Kidney (tissue), 22 donors: ENCODE measurements at places on chromosomes 2 and 18.

DNA sequence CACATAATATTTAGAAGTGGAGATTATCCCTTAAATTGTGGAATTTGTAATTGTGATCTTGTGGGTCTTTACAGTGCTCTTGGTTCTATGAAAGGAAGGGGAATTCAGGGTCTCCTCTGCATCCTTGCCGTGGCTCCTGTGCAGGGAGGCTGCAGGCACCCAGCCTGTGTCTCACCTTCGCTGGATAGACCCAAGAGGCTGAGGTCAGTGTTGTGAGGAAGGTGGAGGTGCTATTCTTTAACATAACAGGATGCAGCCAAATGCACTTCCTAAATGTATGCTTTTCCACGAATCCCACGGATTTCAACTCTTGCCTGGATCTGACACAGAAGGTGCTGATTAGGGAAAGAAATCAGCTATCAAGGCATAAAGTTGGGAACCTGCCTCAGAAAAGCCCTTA lies 69.5 kb downstream of the TMEM18 start:
- DNase-seq, result no peak

DNA sequence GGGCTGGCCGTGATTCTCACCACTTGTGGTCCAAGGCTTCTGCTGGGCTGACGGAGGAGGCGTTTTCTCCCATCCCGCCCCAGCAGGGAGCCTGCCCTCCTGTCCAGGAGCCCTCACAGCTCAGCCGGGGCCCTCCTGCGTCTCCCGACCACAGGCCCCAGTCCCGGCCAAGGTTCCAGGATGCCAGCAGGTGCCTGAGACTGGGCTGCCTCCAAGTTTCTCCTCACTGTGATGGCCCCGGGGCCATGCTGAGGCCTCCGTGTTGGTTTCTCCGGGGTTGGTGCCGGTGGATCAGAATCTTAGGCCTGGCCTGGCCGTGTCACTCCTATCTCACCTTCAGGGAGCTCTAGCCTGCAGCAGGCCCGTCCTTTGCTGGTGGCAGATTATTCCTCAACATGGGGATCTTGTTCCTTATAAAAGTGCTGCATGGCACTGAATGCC lies 5.9 kb downstream of the KCNG2 start:
- no peak for DNase-seq

GRCh38 chr2:72828840-72829507 lies 3.1 kb upstream of the EXOC6B start:
- no peak for DNase-seq

- no peak for DNase-seq
Observed at GRCh38 chr2:217302856-217303255, 443.0 kb upstream of the TNP1 start.

DNA sequence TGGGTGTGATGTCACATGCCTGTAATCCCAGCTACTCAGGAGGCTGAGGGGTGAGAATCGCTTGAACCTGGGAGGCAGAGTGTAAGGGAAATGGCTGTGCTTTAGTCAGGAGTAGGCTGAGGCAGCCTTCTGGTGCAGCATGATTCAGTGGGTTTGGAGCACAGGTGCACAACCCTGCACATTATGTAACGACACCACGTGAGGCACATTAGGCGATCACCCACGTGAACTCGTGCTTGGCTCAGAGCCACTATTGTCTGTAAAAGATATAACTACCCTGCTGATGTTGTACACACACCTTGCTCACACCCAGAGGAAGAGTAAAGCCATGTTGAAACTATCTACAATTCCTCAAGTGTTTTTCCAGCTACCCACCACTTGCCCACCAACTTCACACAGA lies 54.8 kb upstream of the ZC3H15 start:
- no peak for DNase-seq

GRCh38 chr2:179428649-179429048 lies 164.0 kb upstream of the SESTD1 start:
- DNase-seq, result no peak

DNA sequence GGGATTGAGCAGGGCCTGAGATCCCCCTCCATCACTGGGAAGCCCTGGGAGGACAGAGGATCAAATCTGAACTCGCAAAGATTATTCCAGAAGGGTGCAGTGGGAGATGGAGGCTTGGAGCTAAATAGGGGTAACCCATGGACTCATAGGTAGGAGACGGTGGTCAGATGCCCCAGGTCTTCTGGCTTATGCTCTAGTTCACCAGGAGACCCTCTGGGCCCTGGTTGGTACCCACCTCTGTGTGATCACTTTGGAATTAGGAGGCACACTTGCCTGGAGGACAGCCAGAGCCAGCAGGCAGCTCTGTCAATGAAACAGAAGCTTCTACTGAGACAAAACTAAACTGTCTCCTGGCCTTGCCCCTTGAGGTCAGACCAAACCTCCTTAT lies 110.6 kb downstream of the TGFA start:
- no peak for DNase-seq

- no peak for DNase-seq
Observed at GRCh38 chr2:48346124-48346536, 183.8 kb upstream of the STON1 start.

DNA sequence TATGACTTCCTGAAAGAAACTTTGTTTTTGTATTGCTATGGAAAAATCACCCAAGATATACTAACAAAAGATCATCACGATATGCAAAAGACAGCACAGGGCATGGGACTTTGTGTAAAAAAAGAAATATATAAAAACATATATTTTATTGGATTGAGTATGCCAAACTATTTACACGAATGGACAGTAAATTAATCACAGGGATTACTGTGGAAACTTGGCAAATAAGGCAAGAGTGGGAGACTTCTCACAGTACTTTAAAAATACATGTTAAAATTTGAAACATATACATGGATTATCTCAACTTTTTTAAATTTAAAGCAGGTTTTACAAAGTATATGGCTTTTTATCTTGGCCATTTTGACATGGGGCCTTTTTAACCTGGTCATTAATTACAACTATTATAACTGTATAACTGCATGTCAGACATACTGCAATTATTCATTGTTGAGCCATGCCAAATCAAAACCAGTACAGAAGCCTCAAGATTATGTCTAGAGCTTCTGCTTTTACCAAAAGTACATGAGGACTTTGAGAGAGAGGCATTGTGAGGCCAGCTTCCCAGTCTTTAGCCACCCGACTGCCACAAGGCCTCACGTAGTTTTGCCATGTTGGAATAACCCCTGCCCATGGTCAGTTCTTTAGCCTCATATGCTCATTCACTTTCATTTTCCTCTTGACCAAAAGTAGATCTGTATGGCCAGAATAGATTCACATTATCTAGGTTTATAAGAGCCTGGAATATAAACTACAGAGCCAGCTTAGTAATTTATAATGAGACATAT lies 419.8 kb downstream of the SETBP1 start:
- no peak for DNase-seq

DNA sequence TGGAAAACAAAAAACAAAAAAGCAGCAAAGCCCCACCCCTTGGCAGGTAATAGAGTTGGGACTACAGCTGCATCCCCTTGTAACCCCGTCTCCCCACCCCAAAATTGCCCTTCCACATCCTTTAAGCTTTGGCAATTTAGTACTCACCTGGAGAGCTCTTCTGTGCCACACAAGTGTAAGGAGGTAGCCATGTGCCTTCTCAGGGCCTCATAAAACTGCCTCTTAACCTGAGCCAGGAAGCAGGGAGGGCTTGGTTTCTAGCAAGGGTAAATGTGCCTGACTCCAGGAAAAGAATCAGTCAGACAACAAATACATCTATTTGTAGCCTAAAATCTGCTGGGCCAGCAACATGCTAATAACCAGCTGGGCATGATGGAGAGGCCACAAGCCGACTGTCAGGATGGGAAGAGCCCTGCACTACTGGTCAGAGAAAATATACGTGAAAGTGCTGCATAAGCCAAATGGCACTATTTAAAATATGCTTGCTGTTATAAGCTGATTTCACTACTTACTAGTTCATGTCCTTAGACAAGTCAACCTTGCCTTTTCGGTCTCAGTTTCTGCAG lies 46.3 kb downstream of the NOP58 start:
- DNase-seq, result no peak

DNA sequence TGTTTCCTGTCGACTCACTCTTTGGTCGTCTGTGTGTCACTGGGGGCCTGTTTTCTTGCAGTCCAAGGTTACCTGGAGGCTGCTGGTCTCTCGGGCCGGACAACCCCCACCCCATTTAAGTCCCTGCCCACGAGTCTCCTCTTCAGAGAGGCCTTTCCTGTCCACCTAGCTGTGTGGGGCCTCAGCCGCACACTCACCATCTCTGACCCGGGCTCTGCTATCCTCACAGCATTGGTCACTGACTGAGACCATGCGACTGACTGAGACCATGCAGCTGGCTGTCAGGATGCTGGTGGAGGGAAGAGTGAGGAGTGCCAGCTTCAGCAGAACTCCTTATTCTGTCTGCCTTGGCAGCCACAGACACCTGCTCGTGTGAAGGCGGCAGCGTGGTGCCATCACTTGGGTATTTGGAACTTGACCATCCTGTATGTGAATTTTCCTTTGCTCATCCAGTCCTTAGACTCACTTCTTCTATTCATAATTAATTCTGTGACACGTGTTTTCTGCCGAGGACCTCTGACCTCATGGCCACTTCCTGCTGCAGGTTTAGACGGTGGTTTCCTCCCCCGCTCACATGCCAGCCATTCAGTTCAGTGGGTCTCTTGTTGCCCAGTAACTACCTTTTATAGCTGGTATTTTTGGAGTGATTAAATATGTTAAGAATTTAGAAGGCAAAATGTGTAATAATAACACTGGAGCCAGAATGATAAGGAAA lies 47.5 kb upstream of the ASB1 start:
- DNase-seq, result peak; percentile 69

DNA sequence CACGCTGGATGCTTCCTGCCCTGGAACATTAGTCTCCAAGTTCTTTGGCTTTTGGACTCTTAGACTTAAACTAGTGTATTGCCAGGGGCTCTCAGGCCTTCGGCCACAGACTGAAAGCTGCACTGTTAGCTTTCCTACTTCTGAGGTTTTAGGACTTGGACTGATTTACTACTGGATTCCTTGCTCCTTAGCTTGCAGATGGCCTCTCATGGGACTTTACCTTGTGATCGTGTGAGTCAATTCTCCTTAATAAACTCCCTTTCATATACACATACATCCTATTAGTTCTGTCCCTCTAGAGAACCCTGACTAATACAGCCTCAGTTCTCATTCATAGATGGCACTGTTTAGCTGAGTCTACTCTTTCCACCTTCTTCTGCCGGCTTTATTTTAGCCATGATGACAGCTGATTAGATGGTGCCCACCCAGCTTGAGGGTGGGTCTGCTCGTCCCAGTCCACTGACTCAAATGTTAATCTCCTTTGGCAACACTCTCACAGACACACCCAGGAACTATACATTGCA lies 389.1 kb downstream of the NYAP2 start:
- DNase-seq, result no peak

DNA sequence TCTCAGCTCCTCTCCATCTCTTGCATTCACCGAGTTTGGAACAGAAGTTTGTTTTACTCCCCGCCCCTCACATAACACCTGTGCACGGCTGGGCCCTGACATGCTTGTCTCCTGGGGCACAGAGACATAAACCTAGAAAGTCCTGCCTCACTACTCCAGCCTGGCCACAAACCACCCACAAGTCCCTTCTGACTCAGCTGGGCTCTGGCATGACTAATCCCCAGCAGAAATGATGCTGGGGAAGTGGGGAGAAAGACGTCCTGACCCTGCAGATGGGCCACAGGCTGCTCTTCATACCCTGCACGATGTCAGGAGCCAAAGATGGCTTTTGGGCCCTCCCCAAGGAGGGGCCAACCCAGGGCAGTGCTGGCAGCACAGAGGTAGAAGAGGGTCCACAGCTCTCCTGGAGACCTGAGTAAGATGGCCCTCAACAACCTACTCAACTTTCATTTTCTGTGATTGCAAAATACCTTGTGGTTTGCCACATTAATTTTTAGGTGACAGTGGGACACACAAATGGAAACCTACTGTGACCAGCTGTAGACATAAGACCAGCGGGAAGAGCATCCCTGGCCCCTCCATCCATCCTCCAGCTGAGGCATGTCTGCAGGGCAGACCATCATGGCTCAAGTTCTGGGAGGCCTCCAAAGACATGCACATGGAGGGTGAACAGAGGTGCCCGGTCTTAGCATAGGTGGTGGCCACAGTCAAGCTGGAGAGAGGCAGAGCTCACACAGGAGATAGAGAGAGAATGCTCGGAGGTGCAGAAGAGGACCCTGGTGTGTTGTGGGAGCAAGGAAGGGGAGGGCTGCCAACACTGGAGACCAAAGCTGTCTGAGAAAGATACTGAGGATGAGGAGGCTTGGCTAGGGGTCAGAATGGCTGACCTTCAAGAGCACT lies 40.0 kb downstream of the DNMT3A start:
- DNase-seq, result no peak

DNA sequence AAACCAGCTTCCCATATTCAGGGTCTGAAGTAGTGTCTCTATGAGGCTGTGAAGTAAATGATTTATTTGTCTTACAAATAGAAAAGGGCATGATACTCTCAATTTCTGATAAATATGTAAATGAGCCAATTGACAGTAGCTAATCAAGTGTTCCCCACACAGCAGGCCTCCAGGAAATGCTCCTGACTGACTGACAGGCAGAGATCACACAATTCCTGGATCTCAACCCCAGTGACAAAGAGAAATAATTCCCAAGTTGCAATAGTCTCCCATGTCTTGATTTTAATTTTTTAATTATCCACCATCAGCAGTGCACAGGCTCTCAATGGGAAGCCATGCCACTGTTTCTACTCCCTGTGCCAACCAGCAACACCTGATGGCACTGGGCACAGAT lies 390.4 kb downstream of the SOX11 start:
- no peak for DNase-seq
